ENCODE measurements at places on chromosomes 2 and 18.

GRCh38 chr2:105175231-105175630 is 66.3 kb upstream of the GPR45 start:
- DNase-seq = no peak

DNA sequence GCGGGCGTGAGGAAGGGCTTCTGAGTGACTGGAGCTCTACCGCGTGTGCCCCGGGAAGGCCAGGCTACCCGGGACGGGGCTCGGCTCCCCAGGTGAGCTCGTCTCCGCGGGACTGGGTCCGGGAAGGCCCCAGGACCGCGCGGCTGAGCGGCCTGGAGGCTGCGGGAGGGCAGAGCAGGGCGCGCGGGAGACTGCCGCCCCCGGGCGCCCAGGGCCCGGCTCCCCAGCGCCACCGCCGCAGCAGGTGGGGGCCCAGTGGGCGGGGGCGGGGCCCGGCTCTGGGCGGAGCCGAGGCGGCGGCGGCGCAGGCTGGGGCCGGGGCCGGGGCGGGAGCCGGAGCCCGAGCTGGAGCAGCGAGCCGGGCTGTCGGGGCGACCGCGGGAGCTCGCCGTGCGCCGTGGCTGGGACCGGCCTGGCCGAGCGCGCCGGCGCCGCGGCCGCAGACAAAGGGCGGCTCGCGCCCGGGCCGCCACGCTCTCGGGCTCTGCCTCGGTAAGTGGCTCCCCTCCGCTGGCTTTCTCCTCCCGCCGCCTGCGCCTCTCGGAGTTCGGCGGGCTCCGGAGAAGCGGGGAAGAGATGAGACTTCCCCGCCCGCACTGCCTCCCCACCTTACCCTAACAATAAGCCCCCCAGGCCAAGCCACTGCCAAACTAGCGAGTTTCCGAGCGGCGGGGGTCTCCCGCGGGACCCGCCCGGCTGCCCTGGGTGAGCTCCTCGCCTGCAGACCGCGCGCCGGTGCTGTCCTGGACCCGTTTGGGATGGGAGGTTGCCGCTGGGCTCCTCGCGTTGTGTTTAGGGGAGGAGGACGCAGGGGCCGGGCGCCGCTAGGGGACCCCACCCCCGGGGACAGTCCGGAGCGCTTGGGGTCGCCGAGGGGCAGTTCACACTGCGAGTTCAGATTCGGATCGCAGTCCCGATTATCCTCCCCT is at the start of gene MAPK4:
Gene MAPK4 (plus strand): TSS at position 336 of the 929 bp plus-strand sequence. CDS start 103,872 bp downstream, outside the sequence.
- no peak for DNase-seq

- no peak for DNase-seq
These were observed 109.1 kb downstream of the CYP26B1 start for GRCh38 chr2:72038524-72038923.

- DNase-seq = no peak
These were observed 73.4 kb upstream of the ST8SIA3 start for GRCh38 chr18:57278933-57279332.

DNA sequence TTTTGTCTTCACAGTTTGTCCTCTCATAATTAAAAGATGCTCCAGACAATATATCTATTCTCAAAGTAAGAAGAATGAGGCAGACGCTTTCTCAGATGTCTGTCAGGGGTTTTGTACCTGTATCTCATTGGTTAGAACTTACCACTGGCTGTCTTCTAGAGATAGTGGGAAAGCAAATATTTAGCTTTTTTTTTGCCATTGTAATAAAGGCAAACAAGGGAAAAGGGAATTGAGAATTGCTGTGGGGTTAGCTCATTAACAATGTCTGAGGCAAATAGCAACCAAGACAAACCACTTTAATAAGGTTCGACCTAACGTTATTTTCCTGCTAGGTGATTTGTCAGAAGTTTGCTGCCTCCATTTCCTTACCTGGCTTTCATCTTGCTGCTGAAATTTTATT is 30.0 kb downstream of the ZNF638 start:
- DNase-seq = no peak

DNA sequence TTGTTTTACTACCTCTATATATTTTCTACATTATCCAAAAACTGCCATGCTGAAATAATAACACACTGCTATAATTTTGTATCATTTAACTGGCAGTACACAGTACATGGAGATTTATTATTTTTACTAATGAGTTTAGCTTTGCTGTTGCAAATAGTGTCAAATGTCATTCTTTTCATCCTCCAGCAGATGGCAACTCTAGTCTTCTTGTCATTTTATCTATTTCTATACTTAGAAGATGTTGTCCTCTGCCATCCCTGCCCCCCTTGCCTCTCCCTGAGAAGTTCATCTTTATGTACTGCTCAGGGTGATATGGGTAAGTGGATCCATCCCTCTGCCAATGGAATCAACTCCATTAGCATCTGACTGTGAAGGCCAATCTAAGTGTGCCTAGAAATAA is 21.7 kb upstream of the LRRTM1 start:
- DNase-seq = peak; percentile 56

GRCh38 chr18:75161256-75162028 is 47.5 kb downstream of the PTGR3 start:
- peak; percentile 15 for DNase-seq

DNA sequence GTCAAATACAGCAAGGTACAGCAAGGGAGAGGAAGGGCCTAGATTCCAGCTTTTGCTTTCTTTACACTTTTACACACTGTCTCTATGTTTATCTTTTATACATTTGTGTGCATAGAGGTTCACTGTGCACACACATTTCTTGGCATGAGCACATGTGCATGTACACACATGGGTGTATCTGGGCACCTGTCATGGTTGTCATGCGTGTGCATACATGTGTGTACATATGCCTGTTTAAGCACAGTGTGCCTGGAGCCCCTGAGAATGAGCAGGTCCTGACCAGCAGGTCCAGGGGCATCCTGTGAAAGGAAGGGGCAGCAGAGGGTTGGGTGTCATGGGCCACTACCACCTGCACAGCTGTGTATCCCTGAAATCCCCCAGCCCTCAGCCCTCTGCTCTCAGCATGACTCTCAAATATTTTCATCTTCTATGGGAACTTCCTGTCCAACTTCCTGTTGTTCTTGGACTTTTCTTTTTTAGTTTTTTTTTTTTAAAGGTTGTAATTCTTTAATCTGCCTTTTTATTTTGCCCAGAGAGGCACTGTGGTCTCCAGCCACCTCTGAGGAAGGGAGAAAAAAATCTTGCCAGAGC is 97.0 kb upstream of the EPAS1 start:
- peak; percentile 6 for DNase-seq

DNA sequence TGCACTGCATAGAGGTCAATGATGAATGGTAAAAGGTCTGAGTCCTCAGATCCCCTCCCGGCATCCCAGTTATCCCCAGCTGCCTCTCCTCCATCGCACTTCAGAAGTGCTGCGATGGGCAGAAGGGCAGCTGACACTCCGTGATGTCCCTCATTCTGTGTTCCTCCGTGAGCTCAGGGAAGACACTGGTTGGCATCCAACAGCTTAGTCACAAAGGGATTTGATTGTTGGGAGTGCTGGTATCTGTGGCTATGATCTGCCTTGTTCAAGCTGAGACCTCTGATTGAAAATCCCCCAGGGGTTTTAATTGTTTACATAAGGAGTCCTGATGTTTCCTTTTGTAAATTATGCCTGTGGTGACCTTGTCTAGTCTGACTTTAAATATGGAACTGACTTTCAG is 19.0 kb upstream of the SAG start:
- no peak for DNase-seq

DNA sequence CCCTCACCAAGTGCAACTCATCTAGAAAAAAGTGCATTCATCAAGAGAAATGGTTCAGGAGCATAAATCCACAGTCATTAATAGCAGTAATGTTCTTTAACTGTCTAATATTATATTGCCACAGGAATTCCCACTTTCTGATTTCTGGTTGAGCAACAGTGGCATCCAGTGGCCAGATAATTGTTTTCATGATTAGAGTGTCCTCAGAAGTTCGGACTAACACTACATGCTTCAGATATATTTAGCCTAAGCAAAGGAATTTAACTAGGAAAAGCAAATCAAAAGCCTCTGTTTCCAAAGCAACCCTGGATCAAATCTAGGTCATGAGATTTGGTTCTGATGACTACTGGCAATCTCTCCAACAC is 9.8 kb upstream of the ERBB4 start:
- DNase-seq = peak; percentile 10

DNA sequence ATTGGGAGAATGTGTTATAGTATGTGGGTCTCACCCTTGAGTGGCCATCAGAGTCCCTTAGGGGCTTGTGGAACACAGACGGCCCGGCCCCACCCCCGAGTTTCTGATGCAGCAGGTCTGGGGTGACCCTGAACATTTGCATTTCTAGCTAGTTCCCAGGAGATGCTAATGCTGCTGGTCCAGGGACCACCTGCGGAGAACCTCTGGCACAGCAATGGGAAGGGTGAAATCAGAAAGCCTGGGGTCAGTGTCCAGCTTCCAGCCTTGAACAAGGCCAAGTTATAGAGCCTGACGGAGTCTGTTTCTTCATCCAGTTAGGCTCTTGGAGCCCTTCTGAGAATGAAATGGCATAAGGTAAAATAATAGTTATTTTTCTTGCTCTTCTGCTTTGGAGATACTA is 126.5 kb downstream of the RGPD3 start:
- no peak for DNase-seq

DNA sequence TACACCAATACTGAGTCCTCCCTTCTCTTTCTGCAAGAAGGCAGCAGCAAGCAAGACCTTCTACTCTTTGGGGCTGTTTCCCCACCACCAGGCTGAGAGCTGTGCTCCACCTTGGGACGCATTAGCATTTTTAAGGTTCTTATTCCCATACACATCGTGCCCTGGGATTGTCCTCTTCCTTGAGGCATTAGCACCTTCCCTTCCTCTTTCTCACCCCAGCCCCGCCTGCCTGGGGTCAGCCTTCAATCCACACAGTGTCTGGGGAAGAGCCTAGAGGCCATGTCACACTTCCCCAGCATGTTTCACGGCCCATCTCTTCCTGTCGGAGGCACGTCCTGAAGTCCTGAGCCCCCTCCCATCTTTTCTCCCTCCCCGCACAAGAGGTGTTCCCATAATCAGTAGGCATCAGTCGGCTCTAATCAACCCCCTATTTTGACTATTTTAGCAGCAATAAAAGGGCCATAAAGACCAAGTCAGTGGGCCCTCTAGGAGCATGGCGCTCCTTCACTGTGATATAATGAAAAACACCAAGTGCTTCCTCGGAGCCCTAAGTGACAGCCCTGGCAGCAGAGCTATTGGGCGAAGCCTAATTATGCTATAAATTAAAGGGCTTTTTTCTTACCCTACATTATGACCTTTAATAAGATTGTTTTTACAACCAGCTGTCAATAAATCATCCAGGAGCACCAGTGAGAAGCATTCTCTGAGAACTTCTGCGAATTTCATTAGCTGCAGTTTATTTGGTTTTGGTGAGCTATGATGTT is 55.0 kb upstream of the PKDCC start:
- DNase-seq = no peak

GRCh38 chr2:197800091-197800490 is 4.3 kb upstream of the PLCL1 start:
- DNase-seq = no peak

DNA sequence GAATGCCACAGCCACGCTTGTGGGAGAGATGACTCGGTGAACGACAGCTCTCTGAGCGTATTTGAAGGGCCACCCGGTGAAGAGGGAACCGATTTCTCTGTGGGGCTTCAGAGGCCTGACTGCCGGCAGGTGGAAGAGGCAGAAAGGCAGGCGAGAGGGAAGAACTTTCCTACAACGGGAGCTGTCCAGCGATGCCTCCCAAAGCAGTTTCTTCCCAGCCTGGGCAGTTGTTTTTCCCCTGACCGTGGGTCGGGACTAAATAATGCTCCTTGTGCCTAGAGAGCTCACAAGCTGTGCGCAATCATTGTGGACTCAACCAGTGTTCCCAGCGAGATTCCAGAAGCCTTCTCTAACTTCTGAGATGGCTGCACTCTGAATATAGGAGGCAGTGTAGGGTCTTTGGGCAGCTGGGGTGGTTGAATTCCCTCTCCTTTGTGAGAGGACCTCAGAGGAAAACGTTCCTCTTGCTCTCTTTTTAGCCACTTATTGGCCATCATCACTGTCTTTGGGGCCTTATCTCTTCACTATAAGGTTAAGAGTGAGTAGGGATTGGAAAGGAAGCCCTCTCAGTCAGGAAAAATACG is 710 bp downstream of the SEC11C start:
- DNase-seq = peak; percentile 75

GRCh38 chr18:69401972-69402532 is 1.4 kb downstream of the DOK6 start:
- DNase-seq = no peak

DNA sequence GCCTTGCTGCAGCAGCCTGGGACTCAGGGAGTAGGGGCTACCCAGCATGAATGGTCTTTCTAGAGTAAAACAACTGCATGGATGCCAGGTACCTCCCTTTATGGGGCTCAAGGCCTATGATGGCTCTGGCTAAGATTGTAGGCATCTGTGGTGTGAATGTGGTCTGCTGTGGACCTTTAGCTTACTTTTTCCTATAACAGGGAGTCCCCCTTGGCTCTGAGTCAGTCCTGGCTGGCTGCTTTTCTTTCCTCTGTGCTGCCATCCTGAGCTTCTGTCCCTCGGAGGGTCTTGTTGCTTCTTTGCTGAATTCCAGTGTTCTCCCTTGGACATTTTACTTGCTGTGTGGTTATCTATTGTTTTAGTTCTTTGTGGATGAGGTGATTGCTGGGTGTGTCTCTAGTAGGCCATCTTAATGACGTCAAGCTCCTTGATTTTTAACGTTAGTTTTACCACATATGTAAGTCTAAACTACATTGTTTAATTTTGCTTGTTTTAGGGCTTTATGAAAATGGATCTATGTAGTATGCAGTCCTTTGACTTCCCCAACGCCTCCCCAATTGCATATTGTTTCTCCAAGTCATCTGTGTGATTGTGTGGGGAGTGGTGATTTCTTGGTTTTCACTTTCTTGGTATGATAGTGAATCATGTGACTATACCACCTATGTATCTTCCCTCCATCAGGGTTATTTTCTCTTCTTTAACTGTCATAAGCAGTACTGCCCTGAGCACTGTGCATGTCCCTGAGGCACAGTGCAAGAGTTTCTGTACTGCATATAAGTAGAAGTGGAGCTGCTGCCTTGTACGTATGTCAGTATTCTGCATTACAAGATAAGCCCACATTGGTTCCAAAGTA is 92.4 kb downstream of the NCK2 start:
- no peak for DNase-seq

GRCh38 chr2:103151046-103151445 is 389.2 kb downstream of the TMEM182 start:
- DNase-seq = no peak

DNA sequence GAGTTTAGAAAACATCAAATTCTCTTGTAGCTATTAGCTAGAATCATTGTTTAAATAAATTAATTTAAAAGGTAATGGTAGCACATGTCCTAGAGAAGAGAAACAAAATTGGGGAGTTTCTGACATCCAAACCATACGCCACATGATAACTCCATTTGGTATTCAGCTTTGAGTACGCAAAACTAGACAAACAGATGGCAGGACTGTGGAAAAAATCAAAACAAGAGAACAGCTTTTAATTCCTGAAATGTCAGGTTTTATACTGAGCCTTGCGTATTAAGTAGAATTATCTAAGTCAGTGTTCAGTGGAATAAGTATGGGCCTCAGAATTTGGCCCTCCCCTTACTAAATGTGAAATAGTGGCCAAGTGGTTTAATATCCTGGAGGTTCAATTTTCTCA is 82.4 kb upstream of the PDE1A start:
- no peak for DNase-seq

DNA sequence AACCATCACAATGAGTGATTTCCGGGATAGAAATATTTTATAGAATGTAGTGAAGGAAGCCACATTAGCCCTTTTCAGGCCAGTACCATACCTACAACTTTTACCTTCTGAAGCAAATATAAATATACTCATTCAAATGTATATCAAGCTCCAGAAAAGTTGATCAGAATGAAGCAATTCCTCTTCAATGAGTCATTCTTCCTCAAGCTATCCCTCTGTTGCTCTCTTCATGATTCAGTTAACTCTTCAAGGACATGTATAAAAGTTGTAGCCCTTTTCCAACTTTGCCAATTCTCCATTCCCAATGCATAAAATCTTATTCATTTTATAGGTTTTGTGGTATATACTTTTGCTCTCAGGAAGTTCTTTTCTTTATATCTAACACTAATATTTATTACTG is 242.1 kb upstream of the RGPD4 start:
- no peak for DNase-seq
